ENCODE measurements at places on chromosomes 5 and 9. TPM values are rescaled to one million over a fixed set of nuclear protein-coding genes. Genes with fewer than 3 reads are reported as not detected.

Gene PDE6A
- not detected for total RNA-seq

Gene CER1
- total RNA-seq: not detected

Gene PCSK1
- total RNA-seq: not detected

Gene FLT4
- total RNA-seq: 11.1 TPM

Gene SLC34A1
- 0.06 TPM for total RNA-seq

Gene NR2F1
- 162 TPM for total RNA-seq

Gene SPATA31C1
- total RNA-seq: not detected

Gene ITK
- total RNA-seq: 6.0 TPM
